ENCODE measurements at places on chromosomes 3 and 15.

GRCh38 chr15:32923176-32923575 lies 205.4 kb downstream of the GREM1 start:
- DNase-seq, result no peak

DNA sequence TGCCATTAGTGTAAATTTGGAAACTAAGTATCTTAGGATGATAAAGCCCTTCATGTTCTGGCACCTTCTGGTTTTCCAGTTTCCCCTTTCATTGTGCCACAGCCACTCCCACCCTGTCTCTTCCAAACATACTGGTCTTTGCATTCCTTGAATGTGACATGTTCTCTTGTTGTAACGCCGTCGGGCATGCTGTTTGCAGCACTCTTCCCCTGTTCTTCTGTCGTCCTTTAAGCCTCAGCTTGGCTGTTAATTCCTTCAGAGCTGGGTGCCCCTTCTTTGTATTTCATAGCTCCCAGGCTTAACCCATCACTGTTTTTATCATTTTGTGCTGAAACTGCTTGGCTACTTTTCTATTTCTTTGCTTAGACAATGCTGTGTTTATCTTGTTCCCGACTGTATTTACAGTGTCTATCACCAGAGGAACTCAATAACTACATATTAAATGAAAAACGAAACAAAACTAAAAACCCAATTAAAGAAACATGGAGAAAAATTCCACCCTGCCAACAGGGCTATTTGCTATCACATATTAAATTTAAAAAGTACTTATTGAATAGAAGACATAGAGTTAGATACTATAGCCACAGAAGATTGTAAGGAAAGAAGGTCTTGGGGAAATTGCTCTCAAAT lies 95.4 kb upstream of the KCNAB1 start:
- no peak for DNase-seq

DNA sequence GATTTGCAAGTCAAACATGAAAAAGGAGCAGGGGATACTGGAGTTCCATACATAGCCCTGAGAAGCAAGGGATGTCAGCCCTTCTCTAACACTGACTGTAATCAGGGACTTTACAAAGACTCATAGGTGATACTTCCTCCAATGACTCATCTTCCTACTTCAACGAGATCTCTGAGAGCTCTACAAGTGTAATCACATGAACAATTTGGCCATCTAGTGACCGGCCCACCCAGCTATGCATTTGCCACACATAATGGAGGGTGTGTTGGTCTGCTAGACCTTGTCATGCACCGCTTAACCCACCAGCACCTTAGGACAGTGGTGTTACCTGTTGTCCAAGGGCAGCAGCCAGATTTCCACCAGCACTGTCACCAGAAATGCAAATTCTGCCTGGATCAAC lies 75.3 kb downstream of the NCEH1 start:
- DNase-seq, result no peak

- peak; percentile 52 for DNase-seq
Measured at GRCh38 chr3:119294696-119295671, 801 bp downstream of the ARHGAP31 start.

DNA sequence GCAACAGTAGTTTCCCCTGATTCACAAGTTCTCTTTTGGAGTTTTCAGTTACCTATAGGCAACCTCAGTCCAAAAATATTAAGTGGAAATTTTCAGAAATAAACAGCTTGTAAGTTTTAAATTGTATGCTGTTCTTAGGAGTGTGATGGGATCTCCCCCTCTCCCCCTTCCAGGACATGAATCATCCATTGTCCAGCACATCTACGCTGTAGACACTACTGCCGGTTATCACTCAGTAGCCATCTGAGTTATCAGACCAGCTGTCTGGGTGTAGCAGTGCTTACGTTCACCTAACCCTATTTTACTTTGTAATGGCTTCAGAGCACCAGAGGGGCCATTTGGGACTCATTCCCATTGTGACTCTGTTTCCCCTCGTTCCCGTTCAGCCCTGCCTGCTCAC lies 96.7 kb upstream of the PLXNA1 start:
- DNase-seq, result no peak

- peak; percentile 34 for DNase-seq
Measured at GRCh38 chr3:111610189-111610588, 15.0 kb upstream of the ZBED2 start.

- DNase-seq, result no peak
Measured at GRCh38 chr3:141386611-141387111, 18.4 kb downstream of the ZBTB38 start.

- DNase-seq, result no peak
Measured at GRCh38 chr15:94125156-94125555, 106.2 kb upstream of the MCTP2 start.

DNA sequence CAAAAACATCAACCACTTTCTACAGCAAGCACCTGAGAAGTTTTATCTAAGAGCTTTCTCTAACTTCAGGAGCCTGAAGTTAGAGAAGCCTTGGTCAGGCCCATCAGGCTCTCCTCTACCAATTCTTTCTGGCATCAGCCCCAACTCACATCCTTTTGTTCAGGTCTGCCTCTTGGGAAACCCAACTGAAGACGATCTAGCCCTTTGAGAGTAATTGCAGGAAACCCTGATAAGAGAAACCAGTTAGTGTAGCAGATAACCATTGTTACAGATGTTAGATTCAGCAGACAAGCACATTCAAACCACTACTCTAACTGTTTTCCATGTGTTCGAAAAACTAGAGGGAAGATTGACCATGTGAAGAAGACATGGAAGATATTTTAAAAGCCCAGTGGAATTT lies 27.0 kb upstream of the DYNC1LI1 start:
- no peak for DNase-seq

DNA sequence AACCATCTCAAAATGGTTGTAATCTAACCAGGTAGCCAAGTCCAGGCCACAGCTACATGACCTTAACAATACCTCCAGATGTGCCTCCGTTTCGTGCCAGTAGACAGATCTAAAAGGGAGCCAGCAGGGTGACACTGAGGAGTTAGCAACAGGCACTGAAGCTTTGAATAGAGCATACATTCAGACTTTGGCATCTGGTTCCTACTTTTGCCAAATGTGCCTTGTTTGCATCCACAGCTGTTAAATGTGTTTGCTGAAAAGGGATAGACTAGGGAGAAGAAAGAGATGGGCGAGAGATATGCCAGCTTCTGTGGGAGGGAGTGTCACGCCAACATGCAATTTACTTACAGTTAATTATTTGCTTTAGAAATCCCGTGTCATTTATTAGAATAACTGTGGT lies 1433.9 kb upstream of the CADM2 start:
- no peak for DNase-seq

DNA sequence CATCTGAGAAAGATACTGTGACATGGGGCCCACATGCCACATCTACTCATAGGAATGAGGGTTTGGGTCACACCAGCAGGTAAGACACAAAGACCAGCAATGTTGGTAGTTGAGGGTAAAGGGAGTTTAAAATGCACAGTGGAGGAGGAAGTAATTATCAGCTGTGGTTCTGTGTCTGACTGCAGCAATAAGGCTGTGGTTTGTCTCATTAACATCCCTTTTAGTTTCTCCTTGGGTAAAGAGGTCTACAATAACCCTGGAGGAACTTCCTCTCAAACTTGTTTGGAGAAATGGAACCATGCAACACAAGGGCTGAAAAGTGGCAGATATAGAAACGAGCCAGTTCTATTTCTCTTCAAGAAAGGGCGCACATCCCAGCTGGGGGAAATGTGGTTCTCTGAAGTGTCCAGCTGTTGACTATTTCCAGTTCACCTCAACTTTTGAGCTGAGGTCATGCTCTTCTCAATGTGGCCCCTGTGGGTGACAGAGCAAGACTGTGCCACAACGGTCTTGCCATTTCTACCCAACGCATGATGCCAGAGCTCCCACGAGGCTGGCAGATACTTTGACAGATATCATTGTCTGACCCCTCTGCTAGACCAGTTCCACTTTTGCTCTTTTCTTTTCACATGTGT lies 234.3 kb downstream of the SQOR start:
- no peak for DNase-seq

GRCh38 chr3:127585163-127585812 lies 5.2 kb downstream of the TPRA1 start:
- no peak for DNase-seq

DNA sequence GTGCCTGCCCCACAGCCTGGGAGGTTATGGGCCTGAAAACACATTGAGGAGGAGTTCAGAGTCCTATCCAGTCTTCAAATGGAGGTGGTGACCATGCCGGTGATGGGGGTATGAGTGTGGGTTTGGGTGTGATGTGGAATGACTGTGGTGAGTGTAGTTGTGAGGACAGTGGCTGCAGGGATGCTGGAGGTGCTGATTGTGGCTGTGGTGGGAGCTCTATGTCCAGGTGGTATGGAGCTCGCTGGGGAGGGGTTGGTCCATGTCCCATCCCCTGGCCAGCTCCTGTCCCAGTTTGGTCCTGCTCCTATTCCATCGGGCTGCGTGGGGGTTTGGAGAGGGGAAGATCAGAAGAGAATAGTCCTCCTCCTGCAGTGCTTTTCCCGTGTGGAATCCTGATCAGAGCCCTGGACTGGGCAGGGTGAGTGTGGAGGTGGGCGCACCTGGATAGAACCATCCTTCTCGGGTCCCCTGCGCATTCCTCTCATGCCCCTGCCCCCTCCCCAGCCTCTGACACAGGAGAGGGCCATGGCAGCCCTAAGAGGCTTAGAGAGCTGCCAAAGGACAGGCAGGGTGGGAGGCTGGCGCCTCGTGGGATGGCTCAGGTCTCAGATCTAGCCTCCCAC lies 23.0 kb upstream of the GOLGA6C start:
- DNase-seq, result no peak

DNA sequence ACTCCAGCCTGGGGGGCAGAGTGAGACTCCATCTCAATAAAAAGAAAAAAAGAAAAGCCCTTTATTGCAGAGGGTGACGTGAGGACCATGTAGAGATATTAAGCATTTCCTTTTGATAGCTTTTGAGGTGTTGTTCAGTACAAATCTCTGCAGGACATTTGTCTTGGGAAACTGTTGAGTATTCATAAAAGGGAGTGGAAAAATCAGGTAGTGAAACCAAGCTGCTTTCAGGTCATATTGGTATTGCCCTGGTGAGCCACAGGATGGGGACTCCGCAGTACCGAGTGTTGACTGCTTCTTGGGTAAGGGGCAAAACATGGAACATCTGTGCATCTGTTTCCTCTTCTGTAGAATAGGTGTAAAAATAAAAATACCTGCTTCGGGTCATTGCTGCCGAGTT lies 9.9 kb downstream of the ITPR1 start:
- peak; percentile 54 for DNase-seq

- no peak for DNase-seq
Measured at GRCh38 chr15:73078722-73079121, 26.5 kb downstream of the NEO1 start.
